ENCODE measurements at places on chromosomes 5 and 9.

DNA sequence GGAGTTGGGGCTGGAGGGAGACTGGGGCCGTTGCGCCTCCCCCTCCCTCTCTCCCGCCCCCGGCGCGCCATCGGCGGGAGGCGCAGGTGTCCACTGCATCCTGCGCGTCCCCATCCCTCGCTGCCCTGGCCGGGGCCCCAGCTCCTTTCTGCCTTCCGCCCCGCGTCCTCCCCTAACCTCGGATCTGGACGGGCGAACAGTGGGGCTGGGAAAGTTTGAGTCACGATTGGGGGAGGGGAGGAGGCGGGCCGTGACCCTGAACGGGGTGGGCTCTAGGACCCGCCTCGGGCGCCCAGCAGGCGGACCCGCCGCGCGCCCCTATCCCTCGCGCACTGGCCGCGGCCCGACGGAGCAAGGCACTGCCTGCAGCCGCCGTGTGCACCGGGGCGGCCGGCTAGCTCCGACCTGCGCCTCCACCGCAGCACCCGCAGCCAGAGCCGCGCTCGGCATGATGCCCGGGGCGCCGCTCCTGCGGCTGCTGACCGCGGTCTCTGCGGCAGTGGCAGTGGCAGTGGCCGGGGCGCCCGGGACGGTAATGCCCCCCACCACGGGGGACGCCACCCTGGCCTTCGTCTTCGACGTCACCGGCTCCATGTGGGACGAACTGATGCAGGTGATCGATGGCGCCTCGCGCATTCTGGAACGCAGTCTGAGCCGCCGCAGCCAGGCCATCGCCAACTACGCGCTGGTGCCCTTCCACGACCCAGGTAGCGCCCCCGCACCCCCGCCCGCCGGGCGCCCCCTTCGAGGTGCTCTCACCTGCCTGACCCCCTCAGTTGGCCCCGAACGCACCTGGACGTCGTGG, at the start of gene HMCN2:
Gene HMCN2, plus strand, starts transcription at position 330 of the 805 bp plus-strand sequence. Its CDS starts 119 bp downstream, at position 449.
- no peak for DNase-seq

DNA sequence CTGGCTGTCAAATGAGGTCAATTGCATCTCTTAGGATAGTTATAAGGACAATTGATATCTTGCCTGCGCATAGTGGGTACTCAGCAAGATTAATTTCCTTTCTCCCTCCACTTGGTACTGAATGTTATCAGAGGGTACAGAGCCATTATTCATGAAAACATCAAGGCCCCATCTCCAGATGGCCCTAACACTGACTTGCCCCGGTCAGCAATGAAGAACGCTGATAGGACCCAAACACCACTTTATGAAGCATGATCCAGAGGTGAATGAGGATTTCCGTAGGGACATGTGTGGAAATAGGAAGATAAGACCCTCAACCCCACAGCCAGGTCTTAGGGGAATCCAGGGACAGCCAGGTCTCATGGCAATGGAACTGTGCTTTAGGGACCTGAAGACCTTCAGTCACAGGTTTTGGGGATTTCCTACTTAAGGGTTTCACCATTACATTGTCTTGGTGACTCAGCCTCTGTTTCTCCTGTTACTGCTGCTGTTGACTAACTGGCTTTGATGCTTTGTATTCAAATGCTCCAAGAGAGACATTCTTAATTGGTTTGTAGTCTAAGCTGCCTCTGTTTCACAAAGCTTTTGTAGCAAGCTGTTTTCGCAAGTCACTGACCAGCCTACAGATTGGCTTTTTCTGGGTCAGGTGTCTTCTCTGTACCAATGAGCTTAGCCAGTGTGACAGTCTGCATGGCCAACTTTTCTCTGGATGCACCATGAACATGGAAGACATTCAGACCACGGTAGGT, 35.3 kb upstream of the IQGAP2 start:
- no peak for DNase-seq

GRCh38 chr5:80357671-80358070, 37.9 kb downstream of the SPZ1 start:
- DNase-seq: no peak

- peak; percentile 83 for DNase-seq
Measured at GRCh38 chr9:23826120-23826629, at the start of gene ELAVL2. Gene ELAVL2 (minus strand): TSS chr9:23826240. CDS start chr9:23762234, 64,006 bp downstream.

DNA sequence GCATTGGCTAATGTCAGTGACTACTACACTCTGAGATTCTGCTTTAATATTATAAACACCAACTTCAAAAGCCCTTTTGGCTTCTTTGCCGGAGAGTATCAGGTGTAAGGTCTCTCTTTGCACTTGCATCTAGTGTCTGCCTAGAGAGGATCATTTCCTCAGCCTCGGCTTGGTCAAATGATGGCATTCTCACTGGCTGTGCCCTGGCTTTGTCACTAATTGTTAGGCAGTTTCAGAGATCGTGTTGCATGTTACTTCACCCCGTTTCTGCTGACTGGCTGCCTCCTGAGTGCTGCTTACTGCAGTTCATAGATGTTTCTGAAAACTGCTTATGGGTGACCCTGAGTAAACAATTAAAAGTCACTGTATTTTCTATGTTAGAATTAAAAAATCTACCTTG, 48.8 kb downstream of the SLC1A3 start:
- DNase-seq: peak; percentile 60

DNA sequence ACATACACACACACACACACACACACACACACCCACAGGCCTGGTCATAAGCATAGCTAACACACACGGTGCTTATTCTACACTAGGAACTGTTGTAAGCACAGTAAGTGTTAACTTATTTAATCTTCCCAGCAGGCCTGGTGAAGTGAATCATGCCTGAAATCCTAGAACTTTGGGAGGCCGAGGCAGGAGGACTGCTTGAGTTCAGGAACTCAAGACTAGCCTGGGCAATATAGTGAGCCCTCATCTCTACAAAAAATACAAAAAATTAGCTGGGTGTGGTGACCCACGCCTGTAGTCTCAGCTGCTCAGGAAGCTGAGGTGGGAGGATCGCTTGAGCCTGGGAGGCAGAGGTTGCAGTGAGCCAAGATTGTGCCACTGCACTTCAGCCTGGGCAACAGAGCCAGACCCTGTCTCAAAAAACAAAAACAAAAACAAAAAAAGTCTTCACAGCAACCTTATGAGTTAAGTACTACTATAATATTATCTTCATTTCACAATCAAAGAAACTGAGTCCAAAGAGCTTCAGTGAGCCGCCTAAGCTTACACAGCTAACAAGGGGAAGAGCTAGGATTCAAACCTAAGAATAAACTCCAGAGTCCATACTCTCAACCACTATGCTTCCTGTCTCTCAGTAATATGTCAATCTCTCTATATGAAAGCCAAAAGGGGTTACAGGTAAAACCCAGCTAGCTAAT, 2.3 kb downstream of the MEGF9 start:
- no peak for DNase-seq

DNA sequence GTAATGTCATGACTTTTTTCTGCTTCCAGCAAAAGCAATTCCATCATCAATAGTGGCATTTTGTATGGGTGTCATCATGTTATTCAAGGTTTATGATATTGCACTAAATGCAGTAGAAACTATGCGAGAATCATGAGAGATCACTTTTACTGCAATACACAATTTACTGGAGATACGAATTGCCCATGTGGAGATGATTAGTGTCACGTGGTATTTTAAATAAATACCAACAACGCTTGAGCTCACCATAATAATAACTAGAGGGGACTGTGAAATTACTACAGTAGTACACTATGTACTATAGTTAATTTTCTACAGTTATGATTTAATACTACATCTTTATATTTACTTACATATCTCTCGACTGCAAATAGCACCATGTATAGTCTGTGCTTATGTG, 49.7 kb downstream of the FAM174A start:
- DNase-seq: no peak

- DNase-seq: no peak
Measured at GRCh38 chr5:181153814-181154213, 6.4 kb downstream of the OR2V2 start.

DNA sequence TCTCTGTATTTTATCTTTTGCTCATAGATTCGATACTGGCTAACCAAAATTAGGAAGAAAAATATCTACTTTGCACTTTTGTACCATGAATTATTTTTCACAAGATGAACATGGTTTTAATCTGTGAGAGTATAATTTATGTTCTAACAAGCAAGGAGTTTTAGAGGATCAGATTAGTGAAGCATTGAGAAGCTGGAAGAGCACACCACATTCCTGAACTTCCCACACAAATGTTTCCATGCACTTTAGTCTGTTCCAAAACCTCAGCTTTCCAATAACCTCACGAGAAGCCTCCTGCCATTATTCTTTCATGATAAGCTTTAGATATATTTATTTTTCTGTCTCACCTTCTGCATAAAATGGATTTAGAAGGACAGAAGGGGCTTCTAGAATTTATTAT, 98.7 kb upstream of the MPDZ start:
- no peak for DNase-seq

DNA sequence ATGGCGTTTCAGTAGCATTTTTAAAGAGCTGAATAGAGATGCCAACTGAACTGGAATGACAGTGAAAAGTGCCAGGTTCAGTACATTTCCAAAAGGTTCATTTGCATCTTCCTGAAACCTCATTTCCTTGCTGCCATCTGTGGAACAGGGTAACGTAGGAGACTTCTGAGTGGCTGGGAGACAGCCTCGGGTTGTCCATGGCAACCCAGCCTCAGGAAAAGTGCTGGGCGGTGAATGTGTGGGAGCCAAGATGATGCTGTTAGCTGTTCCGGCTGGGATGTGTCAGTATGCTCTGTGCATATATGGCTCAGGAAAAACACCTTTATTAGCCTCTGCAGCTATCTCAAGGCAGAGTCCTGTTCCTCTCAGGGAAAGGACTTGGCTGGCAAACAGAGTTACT, 87.5 kb downstream of the KLHL3 start:
- DNase-seq: peak; percentile 24
